Mammary epithelial cell (primary cell): ENCODE measurements at places on chromosomes 16 and 17. TPM values are rescaled to one million over a fixed set of nuclear protein-coding genes. Genes with fewer than 3 reads are reported as not detected.

GRCh38 chr17:55272711-55273578 is 8.2 kb downstream of the HLF start:
- DNase-seq = no peak

- no peak for DNase-seq
Measured at GRCh38 chr17:4436381-4436780, 2.6 kb downstream of the SPNS3 start.

- DNase-seq = peak; percentile 96
Measured at GRCh38 chr16:15643048-15643945, at the start of gene MARF1. Gene MARF1 (minus strand): TSS chr16:15643154. CDS start chr16:15639233, 3,921 bp downstream.

GRCh38 chr17:17088541-17089525 is 46.6 kb downstream of the MPRIP start:
- no peak for DNase-seq

- DNase-seq = no peak
Measured at GRCh38 chr17:17551361-17551760, 40.1 kb downstream of the PEMT start.

DNA sequence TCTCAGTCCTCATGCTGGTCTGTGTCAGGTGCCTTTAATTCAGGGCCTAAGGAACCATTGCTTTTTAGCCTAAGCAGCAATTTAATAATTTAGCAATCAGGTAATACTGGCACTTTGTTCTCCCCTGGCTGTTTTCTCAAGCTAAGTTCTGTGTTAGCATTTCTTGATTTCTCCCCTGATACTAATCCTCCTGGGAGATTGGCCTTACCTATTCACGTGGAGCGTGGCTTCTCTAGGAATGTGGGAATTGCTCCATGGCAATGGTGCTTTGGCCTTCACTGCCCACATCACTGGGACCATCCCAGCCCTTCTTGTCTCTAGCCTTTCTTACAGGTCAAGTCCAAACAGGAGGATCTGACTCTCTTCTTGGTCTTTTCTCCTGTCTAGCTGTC is 55.7 kb downstream of the ZNRF1 start:
- no peak for DNase-seq

- no peak for DNase-seq
Measured at GRCh38 chr17:7026471-7027115, 3.7 kb downstream of the BCL6B start.

DNA sequence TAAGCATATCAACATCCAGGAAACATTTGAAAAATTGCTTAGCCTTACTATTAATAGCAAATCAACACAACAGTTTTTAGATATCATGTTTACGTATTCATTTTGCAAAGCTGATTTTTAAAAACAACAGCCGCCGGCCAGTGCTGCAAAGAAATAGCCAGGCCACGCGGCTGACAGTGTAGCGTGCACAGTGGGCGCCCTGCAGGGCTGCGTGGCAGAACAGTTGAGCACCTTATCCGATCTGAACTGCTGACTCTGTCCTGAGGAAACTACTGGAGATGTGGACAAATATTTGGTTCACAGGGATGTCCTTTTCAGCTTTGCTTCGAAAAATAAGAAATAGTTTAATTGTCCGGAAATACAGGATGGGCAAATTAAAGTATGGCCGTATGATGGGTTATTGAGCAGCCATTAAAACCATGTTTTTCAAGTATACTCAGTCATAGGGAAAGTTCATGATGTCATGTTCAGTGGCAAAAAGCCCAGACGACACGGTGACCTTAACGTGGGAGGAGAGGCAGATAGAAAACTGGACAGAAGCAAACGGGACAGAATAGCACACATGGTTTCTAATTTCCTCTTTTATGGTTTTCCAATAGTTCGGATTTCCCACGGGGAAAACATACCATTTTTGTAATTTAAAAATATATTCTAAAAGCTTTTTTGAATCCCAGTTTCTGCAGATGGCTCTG is 52.4 kb upstream of the ENDOV start:
- DNase-seq = no peak

GRCh38 chr16:25026621-25027020 is 11.5 kb upstream of the ARHGAP17 start:
- DNase-seq = peak; percentile 37

DNA sequence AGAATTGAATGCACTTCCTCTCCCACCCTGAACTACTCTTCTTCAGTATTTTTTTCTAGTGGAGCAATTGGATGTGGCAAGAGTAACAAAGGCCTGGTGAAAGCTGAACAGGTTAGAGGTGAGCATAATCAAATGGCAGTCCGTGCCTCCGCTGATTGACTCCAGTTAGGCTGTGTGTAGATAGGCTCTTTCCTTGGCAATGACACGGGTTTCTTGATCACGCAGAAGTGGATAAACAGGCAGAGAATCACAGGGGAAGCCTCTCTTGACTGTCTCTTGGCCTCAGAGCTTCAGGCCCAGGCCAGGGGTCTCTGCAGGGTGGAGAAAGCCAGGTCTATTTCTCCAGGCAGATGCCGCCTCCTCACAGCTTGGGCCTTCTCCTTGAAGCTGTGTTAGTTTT is 4.2 kb downstream of the CD300LB start:
- DNase-seq = no peak

GRAPL gene
- total RNA-seq = not detected

CACNG4 gene
- not detected in 2 replicates for total RNA-seq

ICAM2 gene
- total RNA-seq = 0.49 TPM in 1 of 2 replicates, not detected in the other

PABPN1L gene
- total RNA-seq = not detected

KRTAP4-8 gene
- total RNA-seq = not detected in 2 replicates

ARHGAP44 gene
- 0.21 and 1.1 TPM in 2 replicates for total RNA-seq

LGALS9 gene
- total RNA-seq = 0.17 TPM

ABCC6 gene
- total RNA-seq = 0.33 TPM
